Cortex of kidney (tissue), 1 donor: ENCODE measurements at places on chromosomes 3 and 15.

- no peak for DNase-seq
Observed at GRCh38 chr15:74291101-74292071, 55.3 kb downstream of the CCDC33 start.

GRCh38 chr3:196280689-196281440 lies 6.7 kb downstream of the PCYT1A start:
- no peak for DNase-seq

- no peak for DNase-seq
Observed at GRCh38 chr3:149197669-149198068, 24.0 kb downstream of the CP start.

DNA sequence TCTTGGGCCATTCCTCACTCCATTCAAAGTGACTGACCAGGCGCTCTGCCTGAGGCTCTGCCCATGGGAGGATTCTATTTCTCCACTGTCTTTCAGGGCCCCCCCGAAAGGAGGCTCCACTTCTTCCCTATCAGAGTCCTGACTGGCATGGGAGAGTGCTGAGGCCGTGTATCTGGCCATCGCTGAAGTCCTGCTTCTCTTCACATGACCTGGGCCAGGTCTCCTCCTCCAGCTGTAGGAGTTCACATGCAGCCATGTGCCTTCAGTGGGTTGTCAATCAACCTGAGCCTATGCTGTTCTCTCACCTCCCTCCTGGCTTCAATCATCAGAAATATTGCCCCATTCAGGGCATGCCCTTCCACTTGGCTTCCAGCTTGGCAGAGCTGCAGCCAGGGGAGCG lies 12.8 kb upstream of the APBA2 start:
- no peak for DNase-seq

DNA sequence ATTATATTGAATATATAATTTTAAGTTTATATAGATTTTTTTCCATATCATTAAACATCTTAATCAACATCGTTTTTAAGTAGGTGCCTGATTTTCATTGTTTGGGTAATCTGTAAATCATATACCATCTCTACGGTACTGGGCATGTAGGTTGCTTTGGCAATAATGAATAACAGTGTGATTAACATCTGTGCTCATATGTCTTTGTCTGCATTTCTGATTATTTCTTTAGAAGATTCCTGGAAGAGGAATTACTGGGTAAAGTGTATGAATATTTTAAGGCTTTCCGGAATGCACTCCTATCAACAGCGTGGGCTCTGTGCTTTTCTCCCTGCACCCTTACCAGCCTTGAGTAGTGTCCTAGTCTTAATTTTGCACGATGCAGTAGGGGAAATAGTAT lies 119.8 kb upstream of the LIPC start:
- no peak for DNase-seq

GRCh38 chr3:132432639-132433038 lies 15.3 kb downstream of the DNAJC13 start:
- no peak for DNase-seq

GRCh38 chr15:100292010-100292409 lies 49.8 kb downstream of the ADAMTS17 start:
- no peak for DNase-seq

DNA sequence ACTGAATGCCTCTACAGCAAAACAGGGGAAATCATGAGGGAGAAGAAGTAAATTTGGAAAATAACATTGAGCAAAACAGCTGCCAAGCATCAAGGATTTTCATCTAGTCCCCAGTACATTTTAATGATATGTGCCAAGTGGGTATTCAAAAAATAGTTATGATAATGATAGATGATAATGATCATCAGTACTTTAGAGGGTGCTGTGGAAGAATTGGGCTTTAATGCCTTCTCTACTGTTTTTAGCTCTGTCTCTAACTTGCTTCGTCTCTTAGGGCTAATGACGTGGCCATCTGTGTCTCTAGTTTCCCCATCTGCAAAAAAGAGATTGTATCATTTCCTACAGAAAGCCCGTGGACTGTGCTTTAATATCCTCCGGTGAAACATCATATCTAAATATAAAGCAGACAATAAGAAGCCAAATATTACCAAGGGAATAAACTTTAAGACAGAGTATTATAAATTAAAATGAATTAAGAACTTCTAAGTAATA lies 10.2 kb upstream of the FSIP1 start:
- DNase-seq = no peak

- no peak for DNase-seq
Observed at GRCh38 chr3:47874913-47875312, 72.0 kb downstream of the DHX30 start.

GRCh38 chr3:190224863-190225692 lies 97.2 kb downstream of the CLDN1 start:
- DNase-seq = no peak

DNA sequence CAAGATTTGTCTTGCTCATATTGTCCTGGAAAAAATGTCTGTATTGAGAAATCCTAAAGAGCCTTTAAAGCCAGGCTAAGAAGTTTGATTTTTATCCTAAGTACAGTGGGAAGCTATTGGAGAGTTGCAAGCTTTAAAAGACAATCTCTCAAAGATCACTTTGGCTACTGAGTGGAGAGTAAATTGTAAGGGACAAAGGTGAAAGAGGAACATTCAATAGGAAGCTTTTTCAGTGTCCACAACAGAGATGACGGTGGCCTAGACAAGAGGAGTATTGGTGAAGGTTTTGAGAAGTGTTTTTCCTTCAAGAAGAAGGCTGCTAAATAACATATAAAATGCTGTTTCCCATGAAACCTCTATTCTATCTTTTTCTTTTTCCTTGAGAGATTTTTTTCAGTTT lies 249.5 kb upstream of the IL12A start:
- no peak for DNase-seq

- no peak for DNase-seq
Observed at GRCh38 chr15:73882761-73883419, 9.5 kb downstream of the TBC1D21 start.

DNA sequence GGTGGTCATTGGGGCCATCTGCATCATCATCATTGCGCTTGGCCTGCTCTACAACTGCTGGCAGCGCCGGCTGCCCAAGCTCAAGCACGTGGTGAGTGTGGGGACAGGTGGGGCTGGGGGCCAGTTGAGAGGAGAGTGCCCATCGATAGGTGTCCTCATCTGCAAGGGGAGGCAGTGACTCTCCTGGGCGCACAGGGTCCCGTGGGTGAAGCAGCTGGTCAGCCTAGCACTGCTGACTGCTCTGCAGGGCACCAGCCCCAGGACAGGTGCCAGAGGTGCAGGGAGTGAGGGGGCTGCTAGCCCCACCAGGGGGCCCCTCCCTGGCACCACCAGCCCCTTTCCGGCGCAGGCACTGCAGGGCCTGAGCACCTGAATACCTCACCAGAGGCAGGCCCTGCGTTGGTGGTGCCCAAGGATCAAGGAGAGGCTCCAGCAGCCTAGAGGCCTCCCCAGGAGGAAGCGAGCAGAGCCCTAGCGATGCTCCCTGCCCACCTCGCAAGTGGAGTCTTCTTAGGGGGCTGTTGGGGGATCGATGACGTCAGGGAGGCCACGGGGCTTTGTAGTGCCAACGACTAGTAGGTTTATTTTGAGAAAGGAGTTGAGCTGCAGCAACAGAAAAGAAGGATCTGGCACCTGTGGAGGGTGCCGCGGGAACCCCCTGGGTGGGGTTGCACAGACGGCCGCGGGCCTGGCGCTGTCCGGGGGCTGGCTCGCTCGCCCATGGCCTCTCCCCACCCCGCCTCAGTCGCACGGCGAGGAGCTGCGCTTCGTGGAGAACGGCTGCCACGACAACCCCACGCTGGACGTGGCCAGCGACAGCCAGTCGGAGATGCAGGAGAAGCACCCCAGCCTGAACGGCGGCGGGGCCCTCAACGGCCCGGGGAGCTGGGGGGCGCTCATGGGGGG lies 976 bp upstream of the ABTB1 start:
- no peak for DNase-seq
